ENCODE measurements at places on chromosomes 2 and 18.

- DNase-seq, result no peak
Observed at GRCh38 chr18:33755931-33756560, 178.0 kb downstream of the ASXL3 start.

DNA sequence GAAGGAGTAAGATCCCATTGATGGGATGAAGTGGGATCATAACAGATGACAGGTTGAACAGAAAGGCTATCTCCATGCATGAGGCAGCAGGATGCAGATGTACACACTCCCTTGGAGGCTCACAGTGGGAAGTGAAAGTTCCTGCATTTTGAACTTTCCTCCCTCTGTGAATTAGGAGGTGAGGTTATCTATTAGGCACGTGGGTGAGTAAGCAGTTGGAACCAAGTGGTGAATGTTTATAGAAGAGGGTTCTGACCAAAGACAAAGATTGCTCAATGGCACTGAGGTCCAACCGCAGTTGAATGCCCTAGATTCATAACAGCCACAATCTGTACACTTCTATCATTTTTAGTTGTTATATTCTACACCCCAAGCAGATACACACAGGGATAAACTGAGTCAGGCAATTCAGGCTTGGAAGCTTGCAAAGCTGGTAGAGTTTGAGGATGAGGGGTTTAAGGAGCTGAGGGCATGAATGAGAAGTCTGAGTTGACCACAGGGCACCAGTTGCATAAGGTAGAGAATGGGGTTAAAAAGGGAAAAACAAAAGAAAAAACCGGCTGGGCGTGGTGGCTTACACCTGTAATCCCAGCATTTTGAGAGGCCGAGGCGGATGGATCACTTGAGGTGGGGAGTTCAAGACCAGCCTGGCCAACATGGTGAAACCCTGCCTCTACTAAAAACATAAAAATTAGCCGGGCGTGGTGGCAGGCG is 7.1 kb upstream of the KCMF1 start:
- no peak for DNase-seq

GRCh38 chr18:57439985-57440330 is 4.8 kb downstream of the ONECUT2 start:
- no peak for DNase-seq

DNA sequence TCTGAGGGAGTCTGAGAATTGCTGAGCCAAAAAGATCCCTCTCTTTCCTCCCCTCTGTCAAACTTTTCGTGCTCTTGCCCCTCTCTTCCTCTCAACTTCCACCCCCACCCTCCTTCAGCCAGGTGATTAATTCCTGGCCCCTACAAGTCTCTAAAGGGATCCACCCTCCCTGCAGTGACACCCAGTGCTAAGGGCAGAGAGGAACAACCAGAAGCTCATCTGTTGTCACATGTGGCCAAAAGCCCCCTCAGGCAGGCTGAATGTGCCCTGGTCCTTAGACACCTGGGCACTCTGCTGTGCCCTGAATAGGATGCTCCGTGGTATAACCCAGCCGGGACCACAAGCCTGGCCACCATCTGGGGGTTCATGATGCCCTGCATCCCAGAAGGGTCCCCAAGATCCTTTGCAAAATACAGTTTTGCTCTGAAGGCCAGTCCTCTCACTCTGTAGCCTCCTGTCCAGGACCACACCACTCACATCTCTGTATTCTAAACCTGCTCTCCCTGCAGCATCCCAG is 234.4 kb downstream of the BCL11A start:
- no peak for DNase-seq

- no peak for DNase-seq
Observed at GRCh38 chr18:56716692-56717146, 65.6 kb downstream of the WDR7 start.

GRCh38 chr2:961786-962185 is 11.1 kb downstream of the SNTG2 start:
- no peak for DNase-seq

DNA sequence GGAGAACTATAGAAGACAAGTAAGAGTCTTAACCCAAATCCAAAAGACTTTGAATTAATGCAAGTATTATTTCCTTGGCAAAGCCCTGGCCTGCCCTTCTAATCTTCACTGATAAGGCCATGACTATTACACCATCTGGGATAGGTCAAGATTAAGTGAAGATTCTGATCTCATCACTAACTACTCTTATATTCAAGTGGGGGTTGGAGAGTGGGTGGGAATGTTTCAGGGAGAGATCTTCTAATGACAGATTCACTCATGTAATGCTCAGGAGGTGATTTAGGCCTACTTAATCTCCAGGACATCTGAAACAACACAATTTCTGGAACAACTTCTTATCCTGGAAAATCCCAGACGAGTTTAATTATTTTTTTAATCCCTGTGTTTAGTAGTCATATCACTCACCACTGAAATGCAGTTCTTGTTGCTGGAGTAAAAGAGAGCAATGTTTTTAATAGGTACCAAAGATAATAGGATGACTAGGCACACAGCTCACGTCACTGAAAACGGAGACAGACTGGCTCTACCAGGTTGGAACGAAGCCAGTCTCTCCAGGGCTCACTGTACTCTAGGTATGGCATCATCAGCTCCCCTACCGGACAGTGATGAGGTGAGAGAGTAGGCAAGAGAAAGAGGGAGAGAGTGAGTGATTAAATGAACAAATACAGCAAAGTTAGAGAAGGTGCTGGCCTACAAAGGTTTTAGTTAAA is 133.1 kb downstream of the NCKAP5 start:
- DNase-seq, result peak; percentile 51

DNA sequence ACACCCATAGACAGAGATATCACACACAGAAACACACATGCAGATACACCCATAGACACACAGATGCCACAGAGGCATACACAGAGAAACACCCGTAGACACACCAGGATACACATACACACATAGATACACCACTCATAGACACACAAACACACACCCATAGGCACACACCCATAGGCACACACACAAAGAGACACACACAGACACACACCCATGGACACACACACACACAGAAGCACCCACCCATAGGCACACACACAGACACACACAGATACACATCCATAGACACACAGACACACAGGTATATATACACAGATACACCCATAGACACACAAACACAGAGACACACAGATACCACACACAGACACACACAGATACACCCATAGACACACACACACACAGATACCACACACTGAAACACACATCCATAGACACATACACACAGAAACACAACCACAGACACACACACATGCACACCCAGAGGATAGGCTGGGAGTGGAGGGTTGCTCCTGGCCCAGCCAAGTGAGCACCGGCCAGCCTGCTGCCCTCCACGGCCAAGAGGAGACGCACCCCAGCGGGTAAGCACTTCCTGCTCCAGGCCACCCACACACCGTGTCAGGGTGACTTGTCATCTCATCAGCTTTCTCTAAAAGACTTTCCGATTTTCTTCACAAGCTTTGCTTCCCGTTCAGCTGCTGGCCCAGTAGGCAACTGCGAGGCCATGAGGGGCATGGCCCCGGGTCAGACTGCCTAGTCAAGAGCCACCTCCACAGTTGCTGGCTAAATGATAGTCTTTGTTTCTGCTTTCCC is 14.1 kb upstream of the CNNM3 start:
- DNase-seq, result no peak

GRCh38 chr2:42523341-42523740 is 29.6 kb upstream of the KCNG3 start:
- DNase-seq, result no peak

- no peak for DNase-seq
Observed at GRCh38 chr2:84938194-84938879, 32.6 kb upstream of the KCMF1 start.

GRCh38 chr2:76731157-76731556 is 791.0 kb downstream of the LRRTM4 start:
- DNase-seq, result no peak

GRCh38 chr2:36634981-36635597 is 37.1 kb upstream of the FEZ2 start:
- DNase-seq, result no peak

DNA sequence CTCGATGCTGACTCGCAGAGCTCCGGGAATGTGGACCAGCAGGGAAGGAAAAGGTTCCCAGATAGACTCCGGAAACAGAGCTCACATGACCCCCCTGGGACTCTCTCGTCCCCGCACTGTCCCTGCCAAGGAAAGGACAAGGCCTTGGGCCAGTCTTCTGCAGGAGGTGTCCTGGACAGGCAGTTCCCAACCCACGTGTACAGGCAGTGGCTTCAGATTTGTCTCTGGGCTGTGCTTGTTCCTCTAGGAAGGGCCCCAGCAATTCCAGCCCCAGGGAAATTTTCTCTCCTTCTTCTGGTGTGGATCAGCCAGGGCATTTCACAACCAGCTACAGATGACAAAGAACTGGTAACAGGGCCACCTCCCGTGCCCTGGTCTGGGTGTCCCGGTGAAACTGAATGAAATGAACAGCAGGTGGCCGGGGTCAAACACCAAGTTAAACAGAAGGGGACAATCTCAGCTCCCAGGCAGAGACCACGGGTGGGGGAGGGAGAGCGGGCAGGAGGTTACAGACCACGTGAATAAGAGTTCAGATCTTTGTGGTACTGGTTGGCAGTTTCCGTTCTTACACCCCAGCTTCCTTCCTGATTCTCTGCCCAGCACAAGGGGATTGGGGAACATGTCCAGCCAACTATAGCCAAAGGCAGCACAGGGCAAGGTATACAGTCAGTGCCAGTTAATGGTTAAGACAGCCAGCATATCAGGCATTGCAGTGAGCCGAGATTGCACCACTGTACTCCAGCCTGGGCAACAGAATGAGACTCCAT is 52.2 kb upstream of the CAB39 start:
- DNase-seq, result peak; percentile 68

GRCh38 chr2:177679611-177680605 is 287.3 kb downstream of the AGPS start:
- DNase-seq, result no peak

- DNase-seq, result no peak
Observed at GRCh38 chr18:62950246-62950645, 234.9 kb downstream of the PHLPP1 start.

- no peak for DNase-seq
Observed at GRCh38 chr2:24903161-24904103, 16.6 kb downstream of the ADCY3 start.

GRCh38 chr2:7037340-7038333 is 120.4 kb downstream of the RNF144A start:
- DNase-seq, result peak; percentile 62

GRCh38 chr18:44041553-44041952 is 639.1 kb upstream of the SETBP1 start:
- DNase-seq, result no peak

- no peak for DNase-seq
Observed at GRCh38 chr18:42364766-42365165, 409.7 kb downstream of the PIK3C3 start.

GRCh38 chr2:96164459-96165184 is 19.4 kb upstream of the DUSP2 start:
- DNase-seq, result no peak

DNA sequence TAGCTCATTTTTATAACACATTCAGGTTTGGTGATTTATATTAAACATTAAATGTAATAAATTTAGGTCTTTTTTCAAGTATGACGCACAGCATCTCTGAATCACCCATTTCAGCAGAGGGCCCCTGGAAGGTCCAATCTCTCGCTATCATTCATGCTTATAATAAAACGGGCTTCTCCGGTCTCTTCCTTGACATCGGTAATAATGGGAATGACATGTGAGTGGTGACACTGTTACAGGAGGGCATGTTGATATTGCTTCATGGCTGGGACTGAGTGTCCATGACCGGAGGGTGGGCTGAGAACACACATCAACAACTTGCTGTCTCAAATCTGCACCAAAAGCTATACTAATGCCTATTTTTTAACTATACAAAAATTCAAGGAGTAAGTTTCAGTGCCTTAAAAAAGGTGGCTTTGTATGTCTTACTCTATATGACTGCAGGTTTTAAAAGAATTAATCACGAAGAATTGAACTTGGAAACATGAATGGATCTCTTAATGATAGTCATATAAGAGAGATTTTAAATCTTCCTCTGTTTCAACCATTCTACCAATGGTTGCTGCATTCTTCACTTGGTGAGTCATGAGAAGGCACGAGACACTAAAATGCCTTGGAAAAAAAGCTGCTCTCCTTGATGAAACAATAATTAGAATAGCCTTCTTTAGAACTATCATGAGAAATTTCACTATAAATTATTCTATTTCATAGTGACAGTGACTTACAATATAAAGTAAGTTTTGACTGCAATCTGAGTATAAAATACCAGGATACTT is 101.9 kb upstream of the NRP2 start:
- DNase-seq, result no peak

DNA sequence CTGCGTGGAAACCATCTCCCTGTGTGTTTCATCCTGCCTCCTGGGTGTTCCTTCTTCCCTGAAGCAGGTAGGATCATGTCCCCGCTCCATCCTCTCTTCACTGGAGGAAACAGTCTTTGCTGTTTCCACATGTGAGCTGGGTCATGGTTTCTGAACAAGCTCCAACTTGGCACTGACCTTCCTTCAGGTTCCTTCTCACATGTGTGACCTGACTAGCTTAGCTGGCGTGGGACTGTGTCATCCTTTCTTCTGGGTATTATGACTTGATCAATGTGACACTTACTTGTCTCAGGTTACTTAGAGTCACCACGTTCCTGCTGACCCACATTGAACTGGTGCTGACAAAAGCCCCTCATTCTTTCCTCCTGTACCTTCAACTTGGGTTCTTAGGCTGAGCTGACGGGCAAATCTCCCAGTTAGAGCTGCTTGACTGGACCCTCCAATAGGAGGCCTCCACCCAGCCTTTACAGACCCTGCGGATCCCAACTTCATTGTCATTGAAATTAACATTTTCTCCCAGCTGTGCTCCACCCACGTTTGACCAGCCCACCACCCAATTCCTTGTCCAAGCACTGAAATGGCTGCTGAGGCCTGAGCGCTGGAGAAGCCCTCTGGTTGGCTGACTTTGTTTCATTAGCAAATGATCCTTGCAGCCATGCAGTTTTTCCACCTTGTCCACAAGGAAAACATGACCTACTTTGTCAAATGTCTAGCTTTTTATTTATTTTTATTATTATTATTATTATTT is 128.1 kb downstream of the DDX1 start:
- DNase-seq, result no peak

DNA sequence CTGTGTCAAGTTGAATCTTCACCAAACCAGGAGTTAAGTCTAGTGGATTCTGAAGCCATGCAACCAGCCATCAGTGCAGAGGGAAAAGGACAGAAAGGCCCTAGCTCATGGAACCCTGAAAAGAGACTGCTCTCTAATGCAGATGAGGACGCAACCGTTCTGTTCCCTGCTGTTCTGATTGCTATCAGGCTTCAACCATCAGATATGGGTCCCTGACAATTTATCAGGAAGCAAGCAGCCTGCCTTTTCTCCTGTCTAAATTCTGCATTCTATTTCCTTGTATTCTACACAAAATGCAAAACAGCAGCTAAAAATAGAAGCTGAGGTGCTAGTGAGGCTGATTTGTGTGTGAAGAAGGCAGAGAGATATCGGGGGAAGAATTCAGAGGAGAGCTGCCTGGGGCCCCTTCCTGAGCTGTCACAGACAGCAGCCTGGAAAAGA is 68.4 kb upstream of the RTN4 start:
- no peak for DNase-seq

DNA sequence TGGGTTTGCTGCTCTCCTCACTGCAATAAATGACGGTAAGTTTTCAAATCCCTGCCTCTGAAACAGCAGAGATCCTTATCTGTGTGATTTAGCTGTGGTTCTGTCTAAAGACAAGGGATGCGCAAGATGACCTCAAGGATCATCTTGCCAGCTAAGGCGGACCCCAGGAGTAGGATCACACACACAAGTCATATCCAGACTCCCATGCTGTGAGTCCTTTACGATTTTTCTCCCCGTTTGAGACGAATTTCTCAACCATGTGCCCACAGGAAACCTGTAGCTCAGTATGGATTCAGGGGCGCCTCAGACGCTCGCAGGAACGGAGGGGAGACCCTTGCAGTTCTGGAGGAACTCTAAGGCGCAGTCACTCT is 11.1 kb upstream of the DCTN1 start:
- DNase-seq, result no peak

All from left ventricle myocardium superior (tissue), 1 donor.